ENCODE measurements at places on chromosomes 2 and 18. TPM values are rescaled to one million over a fixed set of nuclear protein-coding genes. Genes with fewer than 3 reads are reported as not detected.
A peak's percentile ranks its signal among the peaks of the same experiment; 100 is the strongest.

DNA sequence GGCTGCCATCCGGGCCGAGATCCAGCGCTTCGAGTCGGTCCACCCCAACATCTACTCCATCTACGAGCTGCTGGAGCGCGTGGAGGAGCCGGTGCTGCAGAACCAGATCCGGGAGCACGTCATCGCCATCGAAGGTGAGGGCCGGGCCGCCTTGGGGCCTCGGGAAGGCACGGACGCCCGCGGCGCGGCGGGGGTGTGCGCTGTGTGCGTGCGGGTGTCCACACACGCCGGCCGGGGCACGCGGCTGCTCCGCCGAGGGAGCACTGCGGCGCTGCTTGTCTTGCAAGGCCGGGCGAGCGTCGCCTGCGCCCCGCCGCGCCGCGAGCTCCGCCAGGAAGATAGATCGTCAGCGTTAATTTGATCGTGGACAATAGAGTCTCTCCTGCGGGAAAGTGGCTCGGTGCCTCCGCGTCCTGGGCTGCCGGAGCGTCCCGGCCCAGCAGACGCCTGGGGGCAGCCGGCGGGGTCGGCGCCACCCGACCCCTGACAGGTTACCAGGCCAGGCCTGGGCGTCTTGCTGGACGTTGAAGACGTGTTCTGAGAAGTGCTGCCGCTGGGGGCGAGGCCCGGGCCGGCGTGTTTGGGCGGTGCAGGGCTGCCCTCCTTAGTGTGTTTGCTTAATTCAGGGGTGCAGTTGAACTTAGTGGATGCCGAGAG, 1.0 kb downstream of the AGAP1 start:
- DNase-seq, result no peak

DNA sequence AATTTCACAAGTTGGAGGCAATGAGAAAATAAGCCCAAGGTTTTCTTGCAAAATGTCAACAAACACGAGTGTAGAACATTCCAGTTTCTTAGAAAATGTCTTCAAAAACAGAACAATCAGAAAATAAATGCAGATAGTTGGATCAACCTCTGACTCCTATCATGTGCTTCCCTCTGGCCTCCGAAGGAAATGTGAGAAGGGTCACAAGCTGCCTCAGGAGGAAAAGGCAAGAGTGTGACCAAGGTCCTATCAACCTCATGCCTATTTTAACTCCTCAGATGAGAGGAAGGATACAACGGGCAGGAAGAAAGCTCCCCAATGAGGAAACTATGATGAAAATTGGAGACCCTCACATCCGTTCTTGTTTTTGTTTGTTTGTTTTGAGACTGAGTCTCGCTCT, 7.9 kb downstream of the SCYGR5 start:
- no peak for DNase-seq

DNA sequence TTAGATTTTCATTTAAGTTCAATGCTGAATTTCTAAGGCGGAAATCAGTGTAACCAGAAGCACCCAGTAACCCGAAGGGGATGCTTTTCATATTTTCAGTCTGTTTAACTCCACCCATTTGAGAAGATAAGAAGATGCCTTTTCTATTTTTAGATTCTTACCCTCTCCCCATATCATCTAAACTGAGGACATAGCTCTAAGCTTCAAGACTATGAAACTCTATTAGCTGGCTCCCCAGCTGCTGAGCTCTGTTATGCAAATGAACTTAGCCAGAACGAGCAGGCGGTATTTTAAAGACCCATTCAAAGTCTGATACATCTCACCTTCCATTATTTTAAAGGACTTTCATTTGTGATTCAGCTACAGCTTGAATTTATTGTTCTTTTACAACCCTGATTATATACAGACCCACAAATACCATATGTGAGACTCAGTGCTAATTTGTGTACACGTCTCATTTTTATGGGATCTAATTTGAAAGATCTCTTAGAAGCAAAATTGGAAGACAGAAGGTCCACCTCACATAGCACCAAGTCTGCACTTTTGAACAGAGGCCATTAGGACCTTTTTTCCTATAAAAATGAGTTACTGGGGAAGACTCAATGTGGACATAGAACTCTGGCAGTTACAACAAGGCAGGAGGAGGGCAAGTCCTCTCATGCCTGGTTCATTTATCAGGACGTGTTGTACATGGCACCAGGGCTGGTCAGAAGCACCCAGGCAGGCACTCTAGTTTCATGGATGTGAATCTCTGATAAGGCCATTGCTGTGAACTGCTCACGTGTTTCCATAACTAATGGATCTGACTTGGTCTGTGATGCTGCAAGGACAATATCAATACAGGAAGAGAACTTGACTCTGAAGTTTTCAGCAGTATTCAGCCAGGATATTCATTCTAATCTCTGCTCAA, 16.3 kb downstream of the CDC42EP3 start:
- DNase-seq, result no peak

GRCh38 chr18:11149441-11150270, at the start of gene PIEZO2:
TSS of gene PIEZO2 (minus strand) at chr18:11149569. CDS start at chr18:11148588, 981 bp downstream.
- no peak for DNase-seq

DNA sequence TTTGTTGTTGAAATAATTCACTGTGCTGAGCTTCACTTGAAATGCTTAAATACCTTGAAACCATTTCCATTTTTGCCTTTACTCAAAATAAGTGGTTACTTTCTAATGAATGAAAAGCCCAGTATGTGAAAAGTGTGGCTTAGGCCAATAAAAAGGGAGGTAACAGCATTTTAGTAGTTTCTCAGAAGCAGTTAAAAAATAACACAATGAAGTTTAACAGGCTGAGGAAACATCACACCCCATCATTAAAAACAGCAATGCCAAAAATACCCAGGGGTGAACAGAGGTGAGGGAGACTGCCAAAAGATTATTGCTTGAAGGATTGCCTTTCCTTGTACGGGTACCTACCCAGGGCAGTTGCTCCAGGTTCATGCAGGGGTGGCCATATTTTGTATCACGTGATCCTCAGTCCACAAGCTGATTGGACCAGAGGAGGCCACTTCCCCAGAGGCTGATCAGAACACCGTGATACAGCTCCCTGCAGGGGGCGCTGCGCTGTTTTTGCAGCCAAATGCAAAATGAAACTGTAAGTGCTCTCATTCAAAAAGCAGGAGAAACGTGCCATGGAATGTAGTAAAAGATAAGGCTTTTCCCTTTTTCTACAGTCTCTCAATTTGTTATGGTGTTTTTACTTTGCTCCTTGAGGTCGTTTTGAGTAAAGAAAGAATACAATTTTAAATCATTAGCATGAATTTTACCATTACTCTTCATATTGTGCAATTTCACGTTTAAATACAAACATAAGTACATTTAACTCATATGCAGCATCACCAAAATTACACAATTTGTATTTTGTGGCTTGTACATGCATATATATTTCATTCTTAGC, 70.2 kb upstream of the SH3BP4 start:
- DNase-seq, result peak; percentile 87

DNA sequence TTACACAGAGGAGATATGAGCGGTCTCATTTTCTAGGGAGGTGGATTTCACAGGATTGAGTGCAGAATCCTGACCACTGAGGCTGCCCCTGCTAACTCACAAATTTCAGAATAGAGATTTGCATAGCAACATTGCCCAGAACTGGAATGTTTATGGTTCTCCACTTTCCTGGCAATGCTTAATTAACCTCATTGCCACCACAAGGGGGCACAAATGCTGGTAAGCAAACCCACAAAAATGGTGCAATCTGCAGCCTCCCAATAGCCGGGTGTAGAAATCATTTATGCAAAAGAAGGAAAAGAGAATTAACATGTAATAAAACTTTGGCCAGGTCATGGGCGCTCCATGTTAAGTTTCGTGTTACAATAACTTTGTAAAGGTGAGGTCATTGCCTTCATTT, 112.4 kb downstream of the CYRIA start:
- DNase-seq, result no peak

RNF125 gene
- 0.57 TPM for total RNA-seq

AGPS gene
- 68.7 TPM for total RNA-seq

Data from Panc1 (cell line).